Inflammatory macrophage treated with lipopolysaccharide for 1 hour (primary cell): ENCODE measurements at places on chromosomes 7 and 10.

GRCh38 chr10:116848944-116849247 lies 403 bp upstream of the ENO4 start:
- DNase-seq: no peak

GRCh38 chr10:21926358-21926925 lies 77.1 kb downstream of the DNAJC1 start:
- no peak for DNase-seq

DNA sequence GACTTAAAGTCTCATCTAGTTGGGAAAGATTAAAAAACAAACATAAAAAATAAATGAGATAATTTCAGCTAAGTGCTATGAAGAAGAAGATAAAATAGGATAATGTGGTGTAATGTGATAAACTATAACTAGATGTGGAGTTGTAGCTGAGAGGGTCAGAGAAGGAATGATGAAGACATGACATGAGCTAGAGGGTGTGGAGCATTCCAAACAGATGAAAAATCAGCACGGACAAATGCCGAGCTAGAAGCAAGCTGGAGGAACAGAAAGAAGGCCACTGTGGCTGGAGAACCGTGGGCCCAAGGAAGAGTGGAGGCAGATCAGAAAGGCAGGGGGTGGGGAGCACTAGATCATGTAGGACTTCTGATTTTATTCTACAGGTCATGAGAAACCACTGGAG lies 70.6 kb downstream of the CDK6 start:
- DNase-seq: no peak

- DNase-seq: no peak
Measured at GRCh38 chr7:68730964-68731363, 867.3 kb upstream of the AUTS2 start.

DNA sequence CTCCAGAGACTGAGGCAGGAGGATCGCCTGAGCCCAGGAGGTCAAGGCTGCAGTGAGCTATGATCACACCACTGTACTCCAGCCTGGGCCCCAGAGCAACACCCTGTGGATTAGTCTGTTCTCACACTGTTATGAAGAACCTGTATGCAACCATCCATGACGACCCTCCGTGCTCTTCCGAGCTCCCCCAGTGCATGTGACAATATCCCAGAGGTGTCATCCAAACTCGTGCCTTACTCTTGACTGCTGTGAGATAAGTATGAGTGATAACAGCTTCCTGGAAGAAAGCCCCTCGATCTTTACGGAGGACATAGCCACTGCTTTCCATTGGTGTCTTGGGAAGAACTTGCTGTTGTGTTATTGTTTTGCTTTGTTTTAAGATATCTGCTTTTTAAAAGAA lies 591.9 kb downstream of the GALNT17 start:
- DNase-seq: no peak
